ENCODE measurements at places on chromosomes 1 and 21.

DNA sequence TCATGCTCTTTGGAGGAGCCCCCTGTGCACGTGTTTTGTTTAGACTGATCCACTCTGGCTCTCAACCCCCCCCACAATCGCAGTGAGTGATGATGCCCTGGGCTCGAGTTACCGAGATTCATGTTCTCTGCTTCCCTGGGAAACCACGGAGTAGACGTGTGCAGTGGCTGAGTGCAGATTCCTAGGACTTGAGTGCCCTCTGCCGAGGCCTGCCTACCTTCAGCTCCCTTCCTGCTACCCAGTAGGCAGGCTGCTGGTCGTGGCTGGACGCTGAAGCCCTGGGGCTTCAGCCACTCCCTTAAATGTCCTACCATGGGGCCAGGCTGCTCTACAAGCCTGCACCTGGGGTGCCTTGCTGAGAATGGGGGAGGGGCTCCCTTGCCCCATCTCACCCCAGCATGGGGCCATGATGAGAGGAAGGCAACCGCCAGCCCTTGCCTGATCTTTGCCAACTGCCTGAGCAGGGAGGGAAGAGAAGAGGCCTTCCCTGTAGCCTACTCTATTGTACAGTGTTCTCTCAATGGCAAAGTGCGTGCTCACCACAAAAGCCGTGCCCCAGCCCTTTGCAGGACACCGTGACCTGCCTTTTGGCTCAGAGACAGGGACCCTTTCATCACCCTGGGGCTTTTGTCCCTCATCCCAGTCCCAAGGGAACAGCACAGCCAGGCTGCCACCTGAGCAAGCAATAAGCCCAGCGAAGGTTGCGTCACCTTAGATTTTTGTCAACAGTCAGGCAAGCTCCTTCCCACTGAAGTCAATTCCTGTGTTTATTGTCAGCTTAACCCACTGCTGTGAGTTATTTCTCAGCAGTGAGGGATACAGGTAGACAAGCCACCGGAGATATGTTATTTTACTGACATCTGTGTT is 4.1 kb upstream of the GRIK3 start:
- peak; percentile 52 for DNase-seq

DNA sequence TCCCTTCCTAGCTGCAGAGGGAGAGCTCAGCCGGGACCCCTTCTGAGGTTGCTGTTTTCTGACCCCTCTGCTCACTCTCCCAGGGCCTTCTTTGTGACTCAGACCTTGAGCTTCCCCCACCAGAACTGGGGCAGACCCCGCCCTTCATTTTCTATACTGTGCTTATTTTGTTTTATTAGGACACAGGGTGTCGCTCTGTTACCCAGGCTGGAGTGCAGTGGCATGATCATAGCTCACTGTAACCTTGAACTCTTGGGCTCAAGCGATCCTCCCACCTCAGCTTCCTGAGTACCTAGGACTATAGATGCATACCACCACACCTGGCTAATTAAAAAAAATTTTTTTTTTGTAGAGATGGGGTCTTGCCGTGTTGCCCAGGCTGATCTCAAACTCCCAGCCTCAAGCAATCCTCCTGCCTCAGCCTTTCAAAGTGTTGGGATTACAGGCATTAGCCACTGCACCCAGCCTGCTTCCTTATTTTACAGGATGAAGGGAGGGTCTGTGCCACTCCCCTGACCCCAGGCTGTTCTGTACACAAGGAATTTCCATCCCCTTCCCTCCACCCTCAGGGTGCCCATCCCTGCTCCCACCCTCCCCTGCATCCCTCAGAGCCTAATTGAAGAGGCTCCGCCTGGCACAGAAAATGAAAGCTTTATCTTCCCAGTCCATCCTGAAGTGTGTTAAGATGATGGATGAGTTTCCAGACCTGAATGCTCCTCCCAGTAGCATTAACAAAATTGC is 195.2 kb upstream of the POU3F1 start:
- no peak for DNase-seq

- DNase-seq = no peak
Measured at GRCh38 chr1:116680752-116681151, 13.2 kb upstream of the IGSF3 start.

DNA sequence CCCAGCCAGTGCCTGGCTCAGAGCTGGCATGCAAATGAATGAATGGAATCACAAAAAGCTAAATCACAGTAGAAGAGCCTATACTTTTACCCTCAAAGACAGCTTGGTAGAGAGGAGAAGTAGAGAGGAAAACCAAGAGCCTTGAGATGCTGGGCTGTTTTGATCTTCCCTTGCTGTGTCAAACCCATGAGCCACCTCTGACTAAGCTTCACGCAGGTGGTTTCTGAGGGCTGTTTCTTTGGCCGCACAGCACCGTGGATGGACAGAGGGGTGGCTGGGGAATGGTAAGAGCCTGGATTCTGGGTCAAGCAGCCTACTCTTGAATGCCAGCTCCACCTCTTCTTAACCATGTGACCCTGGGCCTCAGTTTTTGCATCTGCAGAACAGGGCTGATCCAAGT is 18.6 kb downstream of the ABCG1 start:
- DNase-seq = no peak

DNA sequence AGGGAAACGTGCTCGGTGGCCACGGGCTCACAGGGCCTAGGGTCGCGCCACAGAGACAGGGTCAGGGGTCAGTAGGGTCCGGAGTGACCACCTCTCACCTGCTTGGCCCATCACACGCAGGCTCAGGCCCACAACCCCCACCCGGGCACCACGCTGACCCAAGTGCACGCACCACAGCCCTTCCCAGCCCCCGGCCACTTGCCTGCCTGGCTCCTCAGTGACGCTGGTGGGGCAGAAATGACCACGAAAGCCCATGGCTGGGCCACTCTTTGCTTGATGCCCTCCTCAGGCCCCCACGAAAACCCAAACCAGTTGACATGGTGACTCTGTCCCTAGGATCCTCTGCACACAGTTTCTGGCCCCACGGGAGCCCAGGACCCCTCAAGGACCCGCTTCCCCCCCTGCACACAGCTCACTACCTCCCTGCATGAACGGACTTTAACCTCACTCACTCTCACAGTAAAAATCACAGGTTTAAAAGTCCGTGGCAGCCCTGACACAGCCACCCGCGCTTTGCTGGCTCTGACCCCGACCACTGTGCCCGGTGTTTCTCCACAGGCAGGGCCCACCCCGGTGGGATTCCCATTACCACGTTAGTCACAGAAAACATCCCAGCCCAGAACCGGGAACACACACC is 20.7 kb downstream of the NADK start:
- DNase-seq = no peak

- peak; percentile 75 for DNase-seq
Measured at GRCh38 chr1:2279210-2279639, 51.1 kb downstream of the SKI start.

GRCh38 chr1:33908324-33908956 is 44.6 kb downstream of the HMGB4 start:
- DNase-seq = no peak

DNA sequence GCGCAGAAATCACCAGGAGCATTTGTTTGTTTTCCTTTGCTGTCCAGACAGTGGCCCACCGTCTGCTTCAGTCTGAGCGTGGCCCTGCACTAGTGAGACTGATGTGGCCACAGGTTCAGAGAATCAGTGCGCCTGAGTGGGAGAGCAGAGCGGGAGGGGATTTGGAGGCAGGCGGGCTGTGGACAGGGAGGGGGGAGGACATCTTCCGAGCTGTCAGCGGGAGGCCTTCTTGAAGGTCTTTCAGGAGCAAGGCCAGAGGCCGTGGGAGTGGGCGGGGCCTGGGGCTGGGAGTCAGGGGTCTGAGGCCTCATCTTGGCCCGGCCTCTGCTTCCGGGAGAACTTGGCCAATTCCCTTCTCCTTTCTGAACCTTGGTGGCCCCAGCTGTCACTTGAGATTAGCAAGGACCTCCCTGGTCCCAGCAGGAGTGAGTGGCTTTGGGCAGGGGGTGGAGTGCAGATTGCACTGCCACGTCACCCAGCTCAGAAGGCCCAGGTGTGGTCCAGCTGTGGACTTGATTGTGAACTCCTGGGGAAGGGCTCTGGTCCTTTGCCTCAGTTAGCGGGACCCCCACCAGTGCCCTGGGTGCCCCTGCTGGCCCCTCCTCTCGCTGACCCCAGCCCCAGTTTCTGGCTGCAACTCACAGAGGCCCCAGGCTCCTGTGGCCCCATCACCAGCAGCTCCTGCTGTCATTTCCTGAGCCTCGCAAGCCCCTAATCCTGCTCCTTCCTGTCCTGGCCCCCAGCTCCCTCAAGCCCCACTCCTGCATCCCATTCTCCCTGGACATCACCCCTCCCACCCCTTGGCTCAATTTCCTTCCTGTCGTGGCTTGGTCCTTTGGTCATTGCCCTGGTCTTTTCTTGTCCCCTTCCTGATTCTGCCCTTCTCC is 8.4 kb downstream of the TNFRSF1B start:
- DNase-seq = no peak

DNA sequence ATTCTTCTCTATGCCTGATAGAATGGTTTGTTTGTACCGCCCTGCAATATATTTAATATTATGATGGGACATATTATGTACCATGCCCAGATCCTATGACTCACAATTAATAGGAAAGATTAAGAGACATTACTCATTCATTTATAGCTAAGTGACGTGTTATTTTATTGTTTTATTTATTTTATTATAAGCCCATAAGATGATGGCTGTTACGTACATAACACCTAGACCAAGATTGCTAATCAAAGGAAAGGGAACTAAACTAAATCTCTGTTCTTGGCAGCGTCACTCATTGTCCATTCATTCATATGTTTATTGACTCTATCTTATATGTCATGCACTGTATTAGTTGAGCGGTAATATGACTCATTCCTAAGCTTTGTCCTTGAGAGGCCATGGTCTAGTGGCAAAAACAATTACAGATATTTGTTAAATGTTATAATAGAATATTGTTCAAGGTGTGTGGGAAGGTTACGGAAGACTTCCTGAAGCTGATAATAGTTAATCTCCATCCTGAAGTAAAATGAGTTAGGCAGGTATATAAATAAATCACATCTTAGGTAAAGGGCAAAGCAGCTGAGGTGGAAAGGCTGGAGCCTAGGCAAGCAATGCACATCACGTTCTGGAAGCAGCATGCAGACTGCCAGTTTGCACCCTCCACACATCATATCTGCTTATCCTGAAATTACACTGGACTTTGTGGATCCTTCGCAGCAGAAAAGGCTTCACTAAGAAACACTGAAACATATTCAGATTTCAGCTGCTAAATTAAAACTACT is 16.6 kb upstream of the CD55 start:
- no peak for DNase-seq

- no peak for DNase-seq
Measured at GRCh38 chr1:156689953-156690674, 12.9 kb upstream of the NES start.

- no peak for DNase-seq
Measured at GRCh38 chr1:185603158-185603557, 131.0 kb upstream of the HMCN1 start.

DNA sequence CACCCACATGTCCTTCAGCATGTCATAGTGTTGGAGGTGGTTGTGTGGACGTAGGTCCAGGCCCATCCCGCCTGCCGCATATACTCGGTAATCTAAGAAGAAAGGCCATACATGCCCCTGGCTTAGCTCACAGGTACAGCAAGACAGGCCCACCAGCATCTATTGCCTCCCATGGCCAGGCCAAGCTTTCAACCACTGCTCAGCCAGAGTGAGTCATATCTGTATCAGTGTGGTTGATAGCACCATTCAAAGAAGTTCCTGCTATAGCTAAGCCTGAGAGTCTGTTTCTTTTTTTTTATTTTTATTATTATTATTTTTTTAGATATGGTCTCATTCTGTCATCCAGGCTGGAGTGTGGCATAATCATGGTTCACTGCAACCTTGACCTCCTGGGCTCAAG is 17.0 kb downstream of the KLHDC8A start:
- DNase-seq = no peak

GRCh38 chr1:183901748-183902330 is 96.9 kb downstream of the RGL1 start:
- DNase-seq = no peak

DNA sequence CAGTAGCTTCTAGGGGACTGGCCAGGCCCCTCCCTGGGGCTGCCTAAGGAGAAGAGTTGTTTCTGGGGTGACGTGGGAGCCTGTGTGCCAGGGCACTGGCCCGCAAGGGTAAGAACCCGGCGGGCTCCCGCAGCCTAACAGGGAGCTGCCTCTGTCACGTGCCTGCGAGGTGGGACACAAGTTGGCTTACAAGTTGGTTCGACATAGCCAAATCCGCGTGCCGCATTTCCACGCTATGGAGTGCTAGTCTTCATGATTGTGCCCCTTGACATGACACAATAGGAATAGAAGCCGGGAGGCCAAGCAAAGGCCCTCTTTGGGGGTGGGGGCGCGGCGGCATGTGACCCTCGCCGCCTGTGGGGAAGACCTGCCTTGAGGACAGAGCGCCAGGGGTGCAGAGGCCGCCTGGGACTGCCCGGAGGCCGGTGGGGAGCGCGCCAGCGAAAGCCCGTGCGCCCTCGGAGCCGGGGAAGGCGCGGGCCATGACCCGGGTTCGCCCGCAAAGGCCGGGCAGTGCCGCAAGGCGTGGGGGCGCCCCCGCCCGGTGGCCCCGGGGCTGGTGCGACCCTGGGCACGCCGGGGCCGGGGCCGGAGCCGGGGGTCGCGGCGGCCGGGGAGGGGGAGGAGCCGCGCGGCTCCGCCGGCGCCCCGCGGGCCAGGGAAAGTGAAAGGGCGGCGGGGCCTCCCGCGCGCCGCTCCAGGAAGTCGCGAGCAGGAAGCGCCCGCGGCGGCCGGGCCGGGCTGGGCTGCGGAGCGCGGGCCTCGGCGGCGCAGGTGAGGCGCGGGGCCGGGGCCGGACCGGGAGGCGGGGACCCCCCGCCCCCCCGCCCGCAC is at the start of gene SLC37A1:
TSS of gene SLC37A1 (plus strand) at position 702 of the 834 bp plus-strand sequence. CDS start 4,603 bp downstream, outside the sequence.
- peak; percentile 49 for DNase-seq

DNA sequence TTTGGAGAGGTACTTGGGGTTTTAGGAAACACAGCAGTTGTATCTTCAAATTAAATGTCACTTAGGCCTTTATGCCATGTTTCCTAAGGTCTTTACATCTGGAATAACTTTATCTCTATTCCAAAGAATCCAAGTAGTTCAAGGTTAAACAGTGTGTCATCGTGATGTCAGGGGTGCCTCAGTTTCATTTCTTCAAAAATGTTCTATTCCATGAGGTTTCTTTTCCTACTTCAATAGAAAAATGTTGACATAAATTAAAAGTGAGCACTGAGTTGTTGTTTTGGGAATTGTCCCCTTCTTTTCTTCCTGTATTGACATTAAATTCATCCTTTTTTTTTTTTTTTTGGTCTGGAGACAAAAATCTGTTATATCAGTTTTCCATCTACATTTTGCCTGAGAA is 160.6 kb upstream of the C21orf91 start:
- DNase-seq = no peak

GRCh38 chr1:212920246-212920645 is 30.1 kb upstream of the VASH2 start:
- DNase-seq = no peak

GRCh38 chr21:37463083-37463801 is 96.7 kb downstream of the DYRK1A start:
- peak; percentile 25 for DNase-seq
